ENCODE measurements at places on chromosomes 1 and 21.

DNA sequence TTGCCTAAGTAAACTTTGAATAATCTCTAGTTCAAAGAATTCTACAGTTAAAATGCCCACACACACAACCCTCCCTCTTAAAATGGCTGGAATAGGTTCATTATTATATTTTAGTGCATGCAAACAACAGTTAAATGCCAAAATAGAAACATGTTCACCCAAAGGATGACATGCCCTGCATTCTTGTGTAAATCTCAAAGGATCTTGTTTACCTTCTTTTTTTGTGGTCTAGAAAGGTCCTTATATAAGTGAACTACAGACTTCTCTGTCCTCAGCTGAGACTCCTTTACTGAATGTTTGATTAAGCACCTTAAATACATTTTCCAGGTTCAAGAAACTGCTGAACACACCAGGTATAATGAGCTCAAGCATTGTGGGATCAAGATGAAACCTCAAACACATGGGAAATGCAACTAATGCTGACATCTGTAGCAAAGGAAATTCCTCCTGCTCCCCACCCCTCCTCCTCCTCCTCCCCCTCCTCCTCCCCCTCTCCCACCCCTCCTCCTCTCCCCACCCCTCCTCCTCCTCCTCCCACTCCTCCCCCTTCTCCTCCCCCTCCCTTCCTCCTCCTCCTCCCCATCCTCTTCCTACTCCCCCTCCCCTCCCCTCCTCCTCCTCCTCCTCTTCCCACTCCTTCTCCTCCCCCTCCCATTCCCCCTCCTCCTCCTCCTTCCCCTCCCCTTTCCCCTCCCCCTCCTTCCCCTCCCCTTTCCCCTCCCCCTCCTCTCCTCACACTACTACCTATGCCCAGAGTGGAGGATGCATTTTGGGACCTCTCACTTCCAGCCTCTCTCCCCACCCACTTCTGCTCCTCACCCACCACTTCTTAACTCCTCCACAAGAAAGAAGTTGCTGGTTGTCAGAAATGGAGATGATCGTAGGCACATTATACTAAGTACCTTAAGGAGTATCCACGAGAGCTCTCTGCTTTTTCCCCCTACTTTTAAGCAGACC is 233.9 kb downstream of the MRPL39 start:
- DNase-seq = no peak

- DNase-seq = no peak
Measured at GRCh38 chr1:161902182-161902581, 121.5 kb downstream of the OLFML2B start.

- DNase-seq = no peak
Measured at GRCh38 chr1:153679337-153680119, 1.0 kb downstream of the NPR1 start.

DNA sequence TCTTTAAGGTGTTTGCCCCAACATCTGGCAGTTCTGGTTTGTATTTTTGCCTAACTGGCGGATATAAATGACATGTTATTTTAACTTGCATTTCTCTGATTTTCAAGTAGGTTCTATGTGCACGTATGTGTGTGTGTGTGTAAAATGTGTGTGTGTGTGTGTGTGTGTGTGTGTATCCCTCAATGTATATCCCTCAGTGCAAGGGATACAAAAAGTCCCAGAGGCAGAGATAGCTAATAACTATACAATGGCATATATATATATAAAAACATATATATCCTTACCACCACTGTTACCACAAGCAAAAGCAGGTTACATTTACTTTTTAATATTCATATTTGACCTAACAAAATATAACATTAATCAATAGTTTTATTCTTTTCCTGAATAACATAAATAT is 95.0 kb upstream of the NR5A2 start:
- no peak for DNase-seq

GRCh38 chr1:246659594-246660140 is 64.5 kb upstream of the SCCPDH start:
- DNase-seq = no peak

DNA sequence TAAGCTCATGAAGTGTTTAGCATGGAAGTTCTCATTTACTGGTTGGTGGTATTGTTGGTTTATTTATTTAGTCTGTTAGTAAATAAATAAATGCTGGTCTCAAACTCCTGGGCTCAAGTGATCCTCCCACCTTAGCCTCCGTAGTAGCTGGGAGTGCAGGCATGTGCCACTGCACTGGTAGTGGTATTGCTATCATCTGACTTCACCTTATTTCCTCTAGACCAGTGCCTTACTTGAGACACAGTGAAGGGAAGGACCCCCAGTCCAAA is 1.4 kb upstream of the SLC2A1 start:
- no peak for DNase-seq

DNA sequence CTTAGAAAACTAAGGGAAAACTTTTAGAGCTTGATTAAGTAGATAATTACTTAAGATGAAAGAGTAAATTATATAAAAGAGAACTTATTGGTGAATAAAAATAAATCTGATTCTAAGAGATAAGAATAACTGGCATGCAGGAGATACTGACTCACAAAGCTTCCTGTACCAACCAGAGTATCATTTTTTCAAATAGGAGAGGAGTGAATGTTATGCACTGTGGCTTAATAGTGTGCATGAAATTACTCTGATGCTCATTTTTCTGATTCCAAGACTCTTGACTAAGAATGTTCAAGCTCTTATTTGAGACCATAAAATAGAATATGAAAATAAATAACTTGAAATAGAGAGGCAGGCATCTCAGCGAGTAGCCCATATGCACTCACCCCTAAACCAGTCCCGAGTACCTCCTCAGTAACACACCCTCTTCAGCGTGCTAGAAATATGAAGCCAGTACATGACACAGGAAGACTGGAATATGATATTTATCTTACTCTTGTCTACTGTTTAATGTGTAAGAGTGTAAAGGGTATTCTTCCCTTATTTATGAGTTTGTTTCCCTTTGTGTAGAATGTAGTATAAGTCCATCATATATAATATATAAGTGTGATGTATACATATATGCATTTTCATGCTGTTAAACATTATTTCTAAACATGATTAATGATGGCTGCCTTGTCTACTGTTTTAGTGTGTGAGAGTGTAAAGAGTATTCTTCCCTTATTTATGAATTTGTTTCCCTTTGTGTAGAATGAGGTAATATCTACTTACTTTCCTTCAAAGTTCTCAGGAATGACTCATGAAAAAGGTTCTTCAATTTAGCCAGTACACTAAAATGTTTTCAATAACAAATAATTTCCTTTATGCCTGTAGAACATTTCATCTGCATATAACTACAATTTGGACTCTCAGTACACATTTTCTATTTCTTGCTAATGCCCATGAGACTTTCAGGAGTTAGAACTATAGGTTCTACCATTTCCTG is 99.2 kb upstream of the PALMD start:
- no peak for DNase-seq

GRCh38 chr1:192669174-192669573 is 33.2 kb downstream of the RGS13 start:
- no peak for DNase-seq

DNA sequence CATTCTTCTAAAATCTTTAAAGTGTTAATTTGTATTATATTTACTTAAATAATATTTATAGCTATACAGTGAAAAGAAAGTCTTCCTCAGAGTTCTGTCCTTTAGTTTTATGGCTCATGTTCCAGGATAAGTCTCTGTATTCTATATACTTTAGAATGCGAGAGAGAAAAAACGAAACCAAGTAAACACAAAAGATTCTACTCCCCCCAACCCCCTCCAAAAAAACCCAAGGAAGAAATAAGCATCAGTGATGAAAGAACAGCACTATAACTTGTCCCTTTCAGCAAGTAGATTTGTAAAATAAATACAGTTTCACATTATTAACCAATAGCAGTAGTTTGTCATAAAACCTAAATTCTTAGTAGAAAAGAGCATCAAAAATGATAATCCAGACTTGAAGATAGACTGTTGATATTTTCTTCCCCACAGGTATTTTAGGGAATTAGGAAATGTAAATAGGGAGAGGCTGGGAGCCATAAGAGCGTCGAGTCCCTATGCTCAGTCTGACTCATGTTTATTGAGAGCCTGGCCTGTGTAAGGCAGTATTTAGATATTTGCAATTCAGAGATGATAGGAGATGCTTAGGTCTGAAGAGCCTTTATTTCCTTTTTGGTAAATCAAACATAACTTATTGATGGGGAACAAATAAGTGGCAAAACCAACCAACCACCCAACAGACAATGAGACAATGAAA is 35.5 kb downstream of the CDC14A start:
- no peak for DNase-seq

DNA sequence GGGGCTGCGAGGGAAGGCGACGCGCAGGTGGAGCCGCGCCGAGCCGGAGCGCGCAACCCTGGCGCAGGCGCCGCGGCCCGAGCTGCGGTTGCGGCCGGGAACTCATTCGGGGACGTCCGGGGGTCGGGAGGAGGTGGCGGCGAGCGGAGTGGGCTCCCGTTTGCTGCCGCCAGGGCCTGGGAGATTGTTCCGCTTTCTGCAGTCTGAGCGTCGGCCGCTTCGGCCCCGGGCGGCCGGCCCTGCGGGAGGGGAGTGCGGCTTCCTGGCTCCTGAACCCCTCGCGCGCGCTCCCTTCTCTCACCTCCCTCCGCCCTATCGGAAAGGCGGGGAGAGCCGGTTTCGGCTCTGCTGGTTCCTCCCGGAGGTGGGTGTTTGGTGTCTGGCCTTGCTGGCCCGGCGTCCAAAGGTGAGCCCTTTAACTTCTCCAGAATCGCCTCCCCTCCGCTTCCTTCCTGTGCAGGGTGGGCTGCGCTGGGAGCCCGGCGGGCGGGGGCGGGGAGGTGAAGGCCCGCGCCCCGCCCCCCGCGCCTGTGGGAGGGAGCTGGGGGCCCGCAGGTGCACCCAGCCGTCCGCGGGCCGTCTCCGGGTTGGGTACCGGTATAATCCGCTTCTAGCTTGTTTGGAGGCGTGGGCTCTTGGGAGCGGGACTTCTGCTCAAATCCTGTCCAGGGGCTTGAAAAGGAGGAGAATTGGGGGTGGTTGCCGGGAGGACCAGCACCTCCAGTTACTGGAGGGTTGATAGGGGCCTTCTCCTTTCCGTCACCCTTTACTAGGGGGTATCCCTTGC is 683 bp downstream of the LRRC8D start:
- peak; percentile 73 for DNase-seq

- DNase-seq = no peak
Measured at GRCh38 chr1:84078842-84079202, 65.2 kb upstream of the PRKACB start.

GRCh38 chr1:43034778-43035177 is 76.1 kb upstream of the SLC2A1 start:
- no peak for DNase-seq

GRCh38 chr1:242184955-242185354 is 186.1 kb upstream of the MAP1LC3C start:
- DNase-seq = no peak

DNA sequence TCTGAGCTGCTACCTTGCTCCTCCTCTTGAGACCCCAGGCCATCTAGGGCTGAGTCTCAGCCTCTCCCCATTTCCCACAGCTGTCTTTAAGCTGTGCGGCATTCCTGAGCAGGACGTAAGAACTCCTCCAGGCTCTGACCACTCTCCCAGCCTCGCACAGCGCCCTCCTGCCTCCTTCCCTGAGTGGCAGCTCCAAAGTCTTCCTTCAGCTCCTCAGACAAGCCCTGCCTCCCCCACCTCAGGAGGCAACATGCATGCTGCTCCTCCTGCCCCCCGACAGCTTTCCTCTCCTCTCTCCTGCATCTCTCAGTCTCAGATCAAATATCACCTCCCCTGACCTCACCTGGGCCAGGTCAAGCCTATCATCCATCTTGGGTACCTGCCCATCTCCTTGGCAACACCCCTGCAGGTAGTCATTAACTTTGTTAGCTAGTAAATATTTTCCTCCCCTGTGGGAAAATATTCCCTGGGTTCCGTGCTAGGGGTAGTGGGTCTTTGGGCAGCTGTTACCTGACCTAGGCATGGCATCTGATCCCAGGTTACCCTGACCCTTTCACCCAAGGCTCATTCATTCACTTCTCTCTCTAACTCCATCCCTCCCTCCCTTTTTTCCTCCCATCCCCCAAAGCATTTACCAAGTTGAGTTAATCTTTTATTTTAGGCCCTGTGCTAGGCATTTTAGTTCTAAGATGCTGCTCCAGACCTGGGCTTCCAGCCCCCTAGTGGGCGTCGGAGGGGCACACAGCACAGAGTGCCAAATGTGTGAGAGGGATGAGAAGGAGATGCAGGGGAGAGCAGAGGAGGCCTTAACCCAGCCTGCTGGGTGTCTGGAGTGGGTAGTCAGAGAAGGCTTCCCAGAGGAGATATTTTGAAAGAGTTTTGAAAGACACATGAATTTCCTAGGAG is 419.9 kb downstream of the PTPRU start:
- no peak for DNase-seq

- DNase-seq = no peak
Measured at GRCh38 chr1:175155473-175155856, 37.1 kb downstream of the KIAA0040 start.

- no peak for DNase-seq
Measured at GRCh38 chr1:112698366-112699310, 8.3 kb downstream of the RHOC start.

DNA sequence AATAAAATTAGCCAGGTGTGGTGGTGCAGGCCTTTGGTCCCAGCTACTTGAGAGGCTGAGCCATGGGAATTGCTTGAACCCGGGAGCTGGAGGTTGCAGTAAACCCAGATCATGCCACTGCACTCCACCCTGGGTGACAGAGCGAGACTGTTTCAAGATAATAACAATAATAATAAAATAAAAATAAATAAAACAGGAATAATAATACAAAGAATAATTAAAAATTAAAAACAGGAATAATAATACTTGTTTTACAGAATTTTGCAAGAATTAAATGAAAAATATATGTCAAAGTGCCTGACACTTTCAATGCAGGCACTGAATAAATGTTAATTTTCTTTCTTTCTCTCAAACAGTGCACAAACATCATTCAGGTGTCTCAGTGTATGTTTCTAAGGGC is 26.5 kb upstream of the CTH start:
- no peak for DNase-seq
